Kidney epithelial cell (primary cell): ENCODE measurements at places on chromosomes 12 and 14.

- DNase-seq = no peak
These were observed 14.6 kb downstream of the GNPNAT1 start for GRCh38 chr14:52776816-52777215.

DNA sequence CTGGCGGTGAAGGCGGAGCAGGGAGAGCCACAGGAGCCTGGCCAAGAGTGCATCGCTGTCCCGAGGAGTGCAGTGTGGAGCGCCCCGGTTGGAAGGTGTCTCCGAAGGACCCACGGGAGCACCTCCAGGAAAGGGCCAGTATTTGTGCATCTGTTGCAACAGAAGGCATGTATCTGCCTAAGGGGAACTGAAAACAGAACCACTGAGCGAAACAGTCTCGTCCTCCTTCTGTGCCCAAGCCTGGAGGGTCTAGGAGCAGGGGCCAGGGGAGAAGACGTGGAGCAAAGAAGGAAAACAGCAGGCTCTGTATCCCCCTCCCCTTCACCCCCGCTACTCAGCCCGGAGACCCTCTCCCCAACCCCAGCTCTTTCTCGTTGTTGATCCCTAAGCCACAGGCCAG, 5.3 kb upstream of the LRRC10 start:
- no peak for DNase-seq

GRCh38 chr14:65676361-65677014, 264.0 kb downstream of the FUT8 start:
- DNase-seq = no peak

- DNase-seq = no peak
These were observed 89.2 kb downstream of the PDE3A start for GRCh38 chr12:20457582-20457981.

DNA sequence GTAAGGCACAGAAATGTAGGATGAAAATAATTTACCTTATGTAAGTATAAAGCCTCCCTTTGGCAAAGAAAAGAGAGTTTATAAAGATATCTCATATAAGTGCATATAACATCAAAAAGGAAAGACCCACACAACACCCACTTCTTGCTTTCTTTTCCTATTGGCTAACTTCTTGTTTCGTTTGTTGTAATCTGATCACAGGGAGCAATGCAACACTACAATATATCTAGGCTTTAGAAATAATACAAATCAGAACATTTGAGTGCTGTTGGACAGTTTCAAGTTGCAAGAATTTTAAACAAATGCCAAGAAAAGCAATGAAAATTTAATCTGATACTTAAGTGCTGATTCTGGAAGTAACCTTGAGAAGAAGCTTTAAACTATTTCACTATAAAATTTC, 1.3 kb downstream of the FGD6 start:
- DNase-seq = no peak

DNA sequence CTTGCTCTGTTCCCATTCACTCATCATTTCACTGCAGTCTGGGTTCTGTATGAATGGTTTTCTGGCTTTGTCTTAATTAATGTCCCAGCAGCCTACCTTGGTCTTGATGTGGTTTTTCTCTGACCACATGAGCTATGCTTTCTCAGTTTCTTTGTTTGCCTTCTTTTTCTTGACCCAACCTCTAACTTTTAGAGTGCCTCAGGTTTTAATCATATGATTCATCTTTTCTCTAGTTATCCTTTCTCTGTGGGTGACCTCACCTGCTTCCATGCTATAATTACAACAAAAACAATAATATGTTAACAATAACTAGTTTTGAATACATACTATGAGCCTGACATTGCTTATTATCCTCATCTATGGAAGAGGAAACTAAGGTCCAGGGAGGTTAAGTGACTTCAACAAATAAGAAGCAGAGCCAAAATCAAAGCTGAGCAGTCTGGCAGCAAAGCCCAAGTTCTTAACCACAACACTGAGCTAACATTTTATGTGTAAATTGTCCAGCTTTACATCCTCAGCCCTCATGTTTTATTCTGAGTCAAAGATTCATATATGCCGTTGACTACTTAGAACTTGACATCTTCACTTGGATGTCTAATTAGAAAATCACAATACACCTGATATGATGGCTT, 4.7 kb upstream of the EPYC start:
- peak; percentile 58 for DNase-seq

DNA sequence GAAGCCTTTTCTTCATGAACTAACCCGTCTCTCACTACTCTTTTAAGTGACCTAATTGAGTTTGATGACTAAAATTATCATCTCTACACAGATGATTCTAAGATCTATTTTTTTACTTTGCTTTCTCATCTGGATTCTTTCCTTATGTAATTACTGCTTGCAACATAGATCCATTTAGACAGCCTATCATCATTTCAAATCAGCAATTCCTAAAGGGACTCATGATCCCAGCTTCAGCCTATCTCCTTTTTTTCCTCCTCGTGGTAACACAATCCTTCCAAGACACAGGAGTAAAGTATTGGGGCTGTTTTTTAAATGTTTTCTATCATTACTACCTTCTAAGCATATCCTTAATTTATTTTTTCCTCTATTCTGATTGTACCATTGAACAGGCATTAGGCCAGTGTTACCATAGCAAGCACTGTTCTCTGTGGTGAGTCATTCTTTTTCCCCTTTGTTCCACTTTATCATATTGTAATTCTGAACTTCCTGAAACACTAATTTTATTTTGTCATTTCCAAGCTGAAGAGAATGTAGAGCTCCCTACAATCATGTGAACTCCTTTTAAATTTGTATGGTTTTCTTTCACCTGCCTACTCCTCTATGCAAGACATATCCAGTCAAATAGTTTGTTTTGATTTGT, 190.4 kb upstream of the FAR2 start:
- no peak for DNase-seq

DNA sequence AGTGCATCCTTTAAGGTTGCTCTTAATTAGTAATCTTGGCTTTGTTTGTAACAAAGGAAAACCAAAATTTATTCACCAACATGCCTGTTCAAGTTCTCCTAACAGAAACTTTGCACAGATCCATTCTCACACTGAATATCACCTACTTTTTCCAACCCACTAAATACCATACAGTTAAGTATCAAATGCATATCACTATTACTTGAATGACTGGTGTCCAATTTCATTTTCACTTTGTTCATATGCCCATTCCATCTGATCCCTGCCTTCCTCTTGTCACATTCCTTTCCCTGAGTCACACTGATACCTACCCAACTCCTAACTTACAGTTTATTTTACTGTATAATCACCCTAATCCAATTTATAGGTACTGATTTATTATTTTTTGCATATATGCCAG, 286.4 kb downstream of the NELL2 start:
- DNase-seq = peak; percentile 12
